ENCODE measurements at places on chromosomes 2 and 18.

GRCh38 chr2:219720956-219721355, 93.5 kb downstream of the SLC4A3 start:
- DNase-seq = no peak

- DNase-seq = no peak
Measured at GRCh38 chr18:79353267-79353666, 42.5 kb upstream of the NFATC1 start.

GRCh38 chr2:56199492-56199891, 15.7 kb downstream of the CCDC85A start:
- no peak for DNase-seq

- DNase-seq = no peak
Measured at GRCh38 chr2:164565359-164565758, 55.9 kb downstream of the GRB14 start.

- no peak for DNase-seq
Measured at GRCh38 chr2:60053791-60054190, 499.7 kb downstream of the BCL11A start.

DNA sequence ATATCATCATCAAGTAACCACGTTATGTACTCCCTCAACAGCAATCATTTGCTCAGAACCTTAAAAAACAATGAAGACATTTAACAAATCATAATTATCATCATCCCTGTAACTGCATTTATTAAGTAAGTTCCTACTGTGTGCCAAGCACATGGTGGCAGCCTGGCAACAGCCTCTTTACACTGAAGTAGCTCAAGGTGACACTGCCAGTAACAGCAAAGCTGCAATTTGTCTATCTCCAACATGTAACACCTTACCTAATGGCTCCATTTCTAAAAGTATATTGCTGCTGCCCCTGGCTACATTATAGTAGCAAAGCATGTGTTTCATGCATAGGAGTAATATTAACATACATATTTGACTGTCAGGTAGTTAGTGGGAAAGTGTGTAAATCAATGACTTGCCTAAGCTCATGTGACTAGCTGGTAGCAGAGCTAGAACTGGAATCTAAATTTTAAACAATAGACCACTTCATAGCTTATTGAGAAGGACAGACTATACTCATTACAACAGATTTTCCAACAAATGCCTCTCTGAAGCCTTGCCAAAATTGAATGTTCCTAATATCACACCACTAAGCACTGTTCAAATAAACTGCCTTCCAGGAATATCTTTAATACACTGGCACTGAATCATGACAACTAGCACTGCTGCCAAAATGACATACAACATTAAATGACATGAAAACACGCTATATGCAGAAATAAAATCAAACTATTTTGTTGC, 86.7 kb downstream of the L3MBTL4 start:
- no peak for DNase-seq

- DNase-seq = no peak
Measured at GRCh38 chr18:35519148-35519899, 21.6 kb upstream of the INO80C start.

DNA sequence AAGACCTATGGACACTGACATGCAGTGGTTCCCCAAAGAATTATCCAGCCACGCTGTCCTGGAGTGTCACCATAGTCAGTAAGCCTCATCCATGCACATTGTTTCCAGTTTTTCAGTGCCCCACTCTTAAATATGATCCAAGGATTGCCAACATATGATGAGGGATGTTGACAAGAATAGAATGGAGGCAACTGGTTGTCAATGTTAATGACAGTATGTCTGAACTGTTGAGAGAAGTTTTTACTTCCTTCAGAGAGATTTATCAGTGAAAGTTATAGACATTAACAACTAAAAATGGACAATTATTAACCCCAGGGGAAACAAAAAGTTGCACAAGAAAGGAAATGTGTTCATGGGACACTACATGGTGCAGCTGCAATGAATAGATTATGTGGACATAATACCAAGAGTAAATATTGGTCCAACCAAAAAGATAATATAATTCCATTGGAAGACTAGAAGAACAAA, 69.9 kb downstream of the CYP26B1 start:
- no peak for DNase-seq

DNA sequence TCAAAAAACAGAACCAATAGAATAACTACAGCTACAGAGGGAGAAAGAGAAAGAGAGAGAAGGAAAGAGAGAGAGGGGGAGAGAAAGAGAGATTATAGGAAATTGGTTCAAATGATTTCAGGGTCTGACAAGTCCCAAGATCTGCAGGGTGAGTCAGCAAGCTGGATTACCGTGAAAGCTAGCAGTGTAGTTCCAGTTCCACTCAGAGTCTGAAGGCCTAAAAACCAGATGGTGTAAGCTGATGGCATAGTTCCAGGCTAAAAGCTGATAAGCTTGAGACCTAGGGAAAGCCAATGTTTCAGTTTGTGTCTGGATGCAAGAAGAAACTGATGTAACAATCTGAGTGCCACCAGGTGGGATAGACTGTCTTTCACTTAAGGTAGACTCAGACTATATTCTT, 397.7 kb downstream of the TRIB2 start:
- no peak for DNase-seq

DNA sequence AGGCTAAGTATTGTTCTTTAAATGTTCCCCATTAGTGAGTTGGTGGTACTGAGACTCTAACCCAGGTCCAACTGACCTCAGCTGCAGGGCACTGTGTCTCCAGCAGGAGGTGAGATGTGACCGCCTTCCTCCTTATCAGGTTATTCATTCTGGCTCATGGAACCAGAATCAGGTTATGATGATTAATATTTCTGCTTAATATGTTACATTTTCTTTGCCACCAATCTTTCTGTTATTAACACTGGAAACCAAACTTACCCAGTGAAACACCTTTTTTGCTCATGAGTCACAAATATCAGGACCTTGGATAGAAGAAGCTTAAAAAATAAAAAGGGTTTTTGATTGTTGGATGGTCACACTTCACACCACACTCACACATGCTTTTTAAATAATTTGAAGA, 85.4 kb downstream of the DPP4 start:
- no peak for DNase-seq

DNA sequence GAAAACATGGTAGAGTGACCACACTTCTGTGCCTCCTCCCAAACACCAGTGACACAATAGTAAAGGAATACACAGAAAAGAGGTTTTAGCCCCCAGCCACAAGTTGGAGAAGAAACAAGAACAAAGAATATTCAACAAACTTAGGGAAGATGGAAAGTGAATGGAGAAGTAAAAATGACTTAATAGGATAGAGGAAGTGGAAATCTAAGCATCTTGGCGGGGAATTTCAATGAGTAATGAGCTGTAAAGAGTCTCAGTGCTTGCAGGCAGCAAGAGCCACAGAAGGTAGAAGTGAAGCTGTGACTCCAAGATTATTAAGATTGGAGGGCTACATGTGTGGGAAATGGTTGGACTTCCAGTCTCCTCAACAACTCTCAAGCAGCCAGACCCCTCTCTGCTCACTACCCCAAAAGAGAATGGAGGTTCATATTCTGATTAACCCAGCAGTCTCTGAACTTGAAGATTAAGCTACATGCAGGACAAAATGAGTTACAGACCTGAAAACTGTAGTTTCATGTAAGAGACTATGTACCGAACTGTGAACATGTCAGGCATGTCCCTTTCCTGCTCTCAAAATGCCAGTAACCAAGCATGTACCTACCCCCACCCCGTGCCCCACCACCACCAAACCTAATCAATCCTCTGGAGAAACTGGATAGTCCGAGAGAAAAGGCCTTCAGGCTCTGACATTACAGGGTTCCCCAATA, 16.9 kb upstream of the HNRNPLL start:
- DNase-seq = no peak

DNA sequence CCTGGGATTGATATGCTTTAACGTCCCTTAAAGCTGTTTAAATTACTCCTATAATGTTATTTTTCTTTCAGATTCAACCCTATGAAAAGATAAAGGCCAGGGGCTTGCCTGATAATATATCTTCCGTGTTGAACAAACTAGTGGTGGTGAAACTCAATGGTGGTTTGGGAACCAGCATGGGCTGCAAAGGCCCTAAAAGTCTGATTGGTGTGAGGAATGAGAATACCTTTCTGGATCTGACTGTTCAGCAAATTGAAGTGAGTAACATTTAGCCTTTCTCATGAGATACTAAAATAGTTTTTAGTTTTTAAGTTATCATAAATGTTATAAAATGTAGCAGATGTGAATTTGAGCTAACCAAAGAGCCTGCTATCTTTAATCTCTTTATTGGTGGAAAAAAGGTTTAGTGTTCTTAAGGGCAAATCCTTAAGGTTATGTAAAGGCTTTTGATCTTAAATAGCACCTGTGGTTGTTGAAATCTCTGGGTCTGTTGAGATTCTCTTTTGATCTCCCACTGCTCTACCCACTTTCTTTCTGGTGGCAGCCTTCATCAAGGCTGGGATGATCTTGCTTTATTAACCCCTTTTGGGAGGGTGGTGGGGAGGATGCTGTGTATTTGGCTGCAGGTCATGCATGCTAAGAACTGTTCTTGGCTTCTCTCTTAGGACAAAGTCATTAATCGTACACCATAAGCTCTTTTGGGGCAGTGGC, 40.9 kb downstream of the UGP2 start:
- no peak for DNase-seq

- DNase-seq = no peak
Measured at GRCh38 chr2:128416109-128416785, 97.6 kb upstream of the HS6ST1 start.

GRCh38 chr2:105806996-105807395, 62.3 kb downstream of the NCK2 start:
- no peak for DNase-seq

- no peak for DNase-seq
Measured at GRCh38 chr2:236513956-236514355, 55.7 kb upstream of the ACKR3 start.

DNA sequence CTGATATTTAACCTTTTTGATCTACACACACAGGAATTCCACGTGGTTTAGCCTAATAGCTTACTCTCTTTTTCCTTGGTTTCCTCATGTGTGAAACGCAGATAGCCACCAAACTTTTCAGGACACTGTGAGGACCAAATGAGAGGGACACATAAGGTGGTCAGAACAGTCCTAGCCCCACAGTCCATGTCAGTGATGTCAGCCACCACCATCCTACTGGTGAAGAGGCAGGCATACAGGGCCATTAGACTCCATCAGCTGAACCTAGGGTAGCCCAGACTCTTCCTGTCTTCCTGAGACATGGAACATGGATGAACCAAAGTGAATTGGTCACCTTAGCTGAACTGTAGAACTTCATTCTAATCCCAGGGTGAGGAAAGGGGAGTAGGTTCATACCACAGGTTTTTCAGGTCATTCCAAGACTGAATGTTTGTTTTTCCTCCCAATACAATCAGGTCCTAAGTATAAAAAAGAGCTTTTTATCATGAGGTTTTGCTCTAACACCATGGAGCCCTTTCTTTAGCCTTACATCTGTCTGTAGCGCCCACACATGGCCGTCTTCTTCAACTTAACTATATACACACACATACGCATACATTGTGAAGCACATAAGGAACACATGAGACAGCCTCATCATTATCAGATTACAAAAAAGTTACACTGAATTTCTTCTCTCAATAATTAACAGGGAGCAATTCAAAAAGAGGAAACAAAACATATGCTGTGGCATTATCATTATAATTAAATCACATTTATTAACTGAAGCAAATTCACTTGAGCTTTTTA, 18.5 kb upstream of the NFE2L2 start:
- no peak for DNase-seq

GRCh38 chr2:154381931-154382794, 316.3 kb upstream of the KCNJ3 start:
- DNase-seq = no peak

DNA sequence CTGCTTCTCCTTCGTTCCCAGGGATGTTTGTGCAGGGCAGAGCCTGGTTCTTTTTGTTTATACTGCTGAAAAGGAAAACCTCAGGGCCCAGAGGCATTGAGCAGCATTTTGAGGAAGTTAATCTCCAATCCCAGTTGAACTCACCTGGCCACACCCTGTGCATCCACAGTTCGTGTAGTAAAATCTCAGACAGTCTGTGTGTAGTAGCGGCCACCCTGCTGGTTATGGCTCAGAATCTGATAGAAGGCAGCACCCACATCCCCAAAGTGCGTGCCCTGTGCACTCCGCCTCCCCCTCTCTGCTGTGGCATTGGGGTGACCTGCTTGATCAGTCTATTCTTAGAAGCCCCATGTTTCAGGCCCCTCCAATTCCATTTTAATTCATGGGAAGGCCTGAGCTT, 10.9 kb downstream of the TRIB2 start:
- DNase-seq = no peak

DNA sequence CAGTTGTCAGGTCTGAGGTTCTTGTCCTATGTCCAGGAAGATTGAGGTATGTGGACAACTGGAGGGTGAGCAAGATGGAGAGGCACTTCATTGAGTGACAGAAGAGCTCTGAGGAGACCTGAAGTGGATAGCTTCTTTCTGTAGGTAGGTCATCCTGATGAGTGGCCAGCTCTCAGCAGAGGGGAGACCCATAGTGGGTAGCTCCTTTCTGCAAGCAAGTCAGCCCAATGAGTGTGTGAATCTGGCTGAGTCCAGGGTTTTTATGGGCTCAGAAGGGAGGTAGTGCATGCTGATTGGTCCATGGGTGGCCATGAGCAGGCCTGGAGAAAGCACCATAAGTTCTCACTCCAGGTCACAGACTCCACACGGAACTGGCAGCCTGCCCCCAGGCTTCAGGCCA, 92.6 kb upstream of the GALNT5 start:
- no peak for DNase-seq

DNA sequence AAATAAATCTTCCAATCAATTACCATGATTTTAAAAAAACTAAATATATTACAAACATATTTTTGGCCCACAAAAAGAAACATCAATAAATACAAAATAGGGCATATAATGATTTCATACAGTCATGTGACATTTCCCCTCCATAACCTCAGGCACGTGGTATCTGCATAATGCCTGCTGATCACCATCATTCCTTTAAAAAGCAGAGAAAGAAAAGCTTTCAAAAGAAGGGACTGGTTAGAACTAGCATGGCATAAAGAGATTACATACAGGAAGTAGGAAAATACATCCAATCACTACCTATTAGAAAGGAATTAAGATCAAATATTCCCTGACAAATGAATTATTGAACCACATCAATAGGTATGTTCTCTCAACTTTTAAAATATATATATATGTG, 83.5 kb downstream of the INO80D start:
- no peak for DNase-seq

DNA sequence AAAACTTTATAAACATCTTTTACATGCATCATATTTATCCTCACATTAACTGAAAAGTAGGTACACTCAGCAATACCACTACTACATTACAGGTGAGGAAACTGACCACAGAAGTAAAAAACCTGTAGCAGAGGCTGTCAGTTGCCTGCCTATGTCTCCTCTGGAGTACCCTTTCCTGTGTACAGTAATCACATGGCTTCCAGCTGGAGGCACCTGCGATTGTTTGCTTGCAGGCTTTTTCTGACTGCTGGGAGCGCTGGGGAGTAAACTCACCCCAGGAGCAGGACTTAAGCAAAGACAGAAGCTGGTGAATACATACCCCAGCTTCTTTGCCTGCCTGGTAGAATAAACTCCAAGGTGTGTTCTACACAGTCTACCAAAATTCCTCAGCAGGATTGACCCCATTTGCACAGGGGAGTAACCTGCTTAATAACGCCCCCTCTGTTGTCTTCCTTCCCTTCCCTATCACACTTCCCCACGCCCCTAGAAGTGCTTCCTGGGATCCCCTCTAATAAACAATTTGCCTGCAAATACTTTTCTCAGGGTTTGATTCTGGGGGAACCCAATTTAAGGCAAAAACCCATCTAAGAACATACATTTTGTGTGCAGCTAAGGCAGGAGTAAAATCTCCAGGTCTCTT, 138.9 kb downstream of the PTH2R start:
- no peak for DNase-seq

- no peak for DNase-seq
Measured at GRCh38 chr2:9791711-9792110, 51.6 kb upstream of the TAF1B start.

GRCh38 chr2:133682906-133683305, 114.6 kb upstream of the NCKAP5 start:
- no peak for DNase-seq

All from GOT3 (cell line).